Karpas-422 (cell line): ENCODE measurements at places on chromosomes 2 and 18.

GRCh38 chr2:27264753-27265535 lies 2.1 kb upstream of the SLC30A3 start:
- peak; percentile 58 for DNase-seq

GRCh38 chr2:110994250-110994961 lies 126.3 kb upstream of the BCL2L11 start:
- DNase-seq, result peak; percentile 76

GRCh38 chr2:12504443-12504842 lies 212.3 kb upstream of the TRIB2 start:
- no peak for DNase-seq

DNA sequence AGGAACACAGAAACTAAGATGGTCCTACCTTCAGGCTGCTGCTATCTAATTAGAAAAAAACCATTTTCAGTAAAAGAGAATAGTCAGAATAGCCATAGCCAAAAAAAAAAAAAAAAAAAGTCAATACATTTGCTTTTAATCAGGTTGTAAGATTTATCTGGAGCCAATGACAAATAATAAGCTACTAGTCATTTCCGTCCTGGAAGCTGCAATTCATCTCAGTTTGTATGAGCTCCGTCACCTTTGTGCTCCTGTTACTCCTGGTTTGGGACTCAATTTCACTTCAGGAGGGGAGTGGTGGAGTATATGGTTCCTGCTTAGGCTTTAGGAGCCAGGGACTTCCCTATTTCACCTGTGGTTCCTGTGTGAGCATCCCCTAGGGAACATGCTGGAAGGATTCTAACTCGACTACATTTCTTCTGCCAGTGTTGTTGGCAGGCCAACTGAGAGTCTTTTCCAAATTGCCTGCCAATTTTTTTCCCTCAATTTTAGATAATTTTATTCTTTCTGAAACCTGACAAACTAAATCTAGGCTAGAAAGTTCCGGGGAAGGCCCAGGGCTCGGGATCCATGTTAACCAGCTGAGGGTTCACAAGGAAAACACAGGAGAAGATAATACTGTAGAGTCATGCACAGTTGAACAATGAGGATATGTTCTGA lies 481.8 kb downstream of the DLGAP1 start:
- DNase-seq, result no peak

DNA sequence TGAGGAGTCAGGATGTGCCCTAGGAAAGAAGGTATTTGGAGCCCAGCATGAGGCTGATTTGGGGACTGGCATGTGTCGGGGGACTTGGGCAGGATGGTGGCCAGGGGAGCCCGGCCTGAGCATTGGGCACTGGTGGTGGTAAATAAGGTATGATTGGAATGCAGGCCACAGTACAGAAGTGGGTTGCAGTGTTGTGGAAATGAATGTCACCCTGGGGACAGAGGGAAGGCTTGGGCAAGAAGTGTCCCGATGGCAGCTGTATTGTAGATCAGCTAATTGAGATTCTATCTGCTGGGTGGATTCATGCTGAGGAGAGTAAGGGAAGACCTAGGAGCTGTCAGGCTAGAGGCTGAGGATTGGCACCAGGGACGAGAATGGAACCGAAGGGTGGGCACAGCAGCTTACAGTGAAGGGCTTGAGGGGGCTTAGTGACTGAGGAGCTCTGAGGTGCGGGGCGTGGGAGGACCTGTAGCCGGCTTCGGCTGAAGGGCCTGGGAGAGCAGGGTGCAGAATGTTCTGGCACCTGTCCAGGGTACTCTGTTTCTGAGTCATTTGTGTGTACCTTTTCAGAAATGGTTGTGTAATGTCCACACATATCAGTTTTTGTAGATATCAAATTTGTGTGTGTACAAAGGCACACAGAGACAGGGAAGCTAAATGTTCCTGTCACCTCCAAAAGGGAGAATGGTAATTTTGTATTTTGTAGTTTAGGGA lies 170.2 kb downstream of the PRKCE start:
- no peak for DNase-seq

- no peak for DNase-seq
Observed at GRCh38 chr2:15780234-15780633, 160.1 kb upstream of the MYCN start.

DNA sequence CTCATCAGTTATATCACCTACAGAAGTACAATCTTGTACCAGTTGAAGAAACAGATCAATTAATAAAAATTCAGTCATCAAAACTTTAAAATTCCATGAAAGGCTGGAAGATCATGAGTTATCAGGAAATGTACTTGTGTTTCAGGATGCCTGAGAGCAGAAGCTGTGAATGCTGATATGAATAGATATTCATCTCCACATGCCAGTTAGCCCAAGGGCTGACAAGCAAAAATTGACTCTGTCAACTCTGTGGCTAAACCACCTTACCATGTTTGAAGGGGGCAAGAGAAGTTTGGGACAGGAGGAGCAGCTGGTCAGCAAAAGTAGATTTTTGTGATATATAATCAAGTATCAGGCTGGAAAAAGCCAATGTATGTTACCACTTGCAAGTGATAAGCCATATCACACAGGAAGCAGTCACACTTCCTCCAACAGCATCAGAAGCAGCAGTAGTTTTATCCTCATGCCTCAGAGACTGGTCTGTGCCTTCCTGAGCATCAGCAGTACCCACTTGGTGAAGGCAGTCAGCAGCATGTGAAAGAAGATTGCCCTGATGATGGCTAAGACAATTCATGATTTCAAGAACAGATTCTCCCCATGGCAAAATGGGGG lies 328.2 kb upstream of the CNTNAP5 start:
- no peak for DNase-seq

GRCh38 chr18:50119296-50119695 lies 75.7 kb downstream of the MYO5B start:
- DNase-seq, result no peak

GRCh38 chr18:54774423-54774822 lies 53.9 kb upstream of the RAB27B start:
- no peak for DNase-seq

DNA sequence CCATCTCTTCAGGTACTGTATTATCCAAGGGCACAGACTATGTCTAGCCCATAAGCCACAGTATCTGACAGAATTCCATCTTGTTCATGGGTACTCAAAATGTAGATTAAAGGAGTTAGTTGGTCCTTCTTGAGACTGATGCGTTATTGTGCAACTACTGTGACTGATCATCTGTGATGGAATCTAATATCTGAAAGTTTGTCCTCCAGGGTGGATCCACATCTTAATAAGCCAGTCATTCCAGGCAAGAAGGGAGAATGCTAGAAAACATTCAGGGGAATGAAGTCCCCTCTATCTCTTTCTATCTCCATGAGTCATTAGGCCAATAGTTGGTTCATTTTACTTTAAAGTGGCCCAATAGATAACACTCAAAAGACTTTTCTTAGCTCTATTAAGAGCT lies 252.6 kb downstream of the EXOC6B start:
- no peak for DNase-seq

DNA sequence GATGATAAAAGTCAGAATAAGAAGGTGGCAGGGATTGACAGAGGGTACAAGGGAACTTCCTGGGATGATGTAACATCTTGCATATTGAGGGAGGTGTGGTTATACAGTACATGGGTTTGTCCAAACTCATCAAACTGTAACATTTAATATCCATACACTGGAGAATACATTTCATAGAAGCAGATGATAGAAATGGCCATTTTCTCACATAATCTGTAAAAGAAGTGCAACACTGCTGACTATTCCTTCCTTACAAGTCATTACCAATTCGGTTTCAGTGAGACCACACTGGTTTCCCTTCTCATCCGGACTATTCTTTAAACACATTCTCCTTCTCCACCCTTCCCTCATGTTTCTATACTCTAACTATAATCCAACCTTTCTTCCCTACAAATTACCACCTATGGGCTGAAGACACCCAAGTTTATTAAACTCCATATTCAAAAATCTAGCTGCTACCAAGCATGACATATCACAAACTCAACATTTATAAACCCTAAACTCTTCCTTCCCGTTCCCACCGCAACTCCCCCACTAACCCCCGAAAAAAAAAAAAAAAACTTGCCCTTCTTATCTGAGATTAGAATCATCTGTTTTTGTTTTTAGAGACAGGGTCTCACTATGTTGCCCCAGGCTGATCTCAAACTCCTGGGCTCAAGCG lies 1.6 kb downstream of the COX7A2L start:
- DNase-seq, result no peak

- DNase-seq, result no peak
Observed at GRCh38 chr2:232349546-232349945, 29.0 kb upstream of the ALPP start.

DNA sequence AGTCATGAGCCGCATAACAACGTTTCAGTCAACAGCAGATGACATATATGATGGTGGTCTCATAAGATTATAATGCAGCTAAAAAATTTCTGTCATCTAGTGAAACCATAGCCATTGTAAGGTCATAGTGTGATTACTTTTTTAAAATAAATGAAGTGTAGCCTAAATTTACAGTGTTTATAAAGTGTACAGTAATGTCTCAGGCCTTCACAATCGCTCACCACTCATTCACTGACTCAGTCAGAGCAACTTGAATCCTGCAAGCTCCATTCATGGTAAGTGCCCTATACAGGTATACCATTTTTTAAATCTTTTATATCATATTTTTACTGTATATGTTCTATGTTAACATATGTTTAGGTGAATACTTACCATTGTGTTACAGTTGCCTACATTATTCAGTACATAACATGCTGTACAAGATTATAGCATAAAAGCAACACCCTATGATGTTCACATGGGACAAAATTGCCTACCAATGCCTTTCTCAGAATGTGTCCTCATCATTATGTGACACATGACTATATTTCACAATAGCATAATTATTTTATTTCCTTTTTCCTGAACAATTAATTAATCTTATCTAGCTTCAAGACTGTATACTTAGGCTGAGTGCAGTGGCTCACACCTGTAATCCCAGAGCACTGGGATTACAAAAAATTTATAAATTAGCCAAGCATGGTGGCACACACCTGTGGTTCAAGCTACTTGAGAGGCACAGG lies 1115.9 kb upstream of the ZEB2 start:
- DNase-seq, result no peak

- DNase-seq, result no peak
Observed at GRCh38 chr2:217953531-217953932, 49.3 kb downstream of the TNS1 start.

DNA sequence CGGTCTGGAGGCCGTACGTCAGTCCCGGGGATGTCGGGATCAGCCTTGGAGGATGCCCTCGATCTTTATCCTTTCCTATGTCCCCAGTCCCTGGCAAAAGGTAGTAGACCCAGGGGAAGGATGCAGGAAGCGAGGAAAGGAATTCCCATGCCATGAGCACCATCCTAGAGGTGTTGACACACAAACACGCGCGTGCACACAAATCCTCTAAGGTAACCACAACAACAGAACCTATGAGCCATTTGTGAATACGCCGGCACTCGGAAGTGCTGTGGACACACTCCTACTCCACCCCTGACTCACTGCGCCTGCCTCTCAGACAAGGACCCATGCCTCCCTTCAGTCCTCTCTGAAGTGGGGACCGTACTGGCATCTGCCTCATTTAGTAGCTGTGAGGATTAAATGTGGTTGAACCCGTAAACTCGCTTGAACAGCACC lies 11.3 kb upstream of the MLPH start:
- no peak for DNase-seq

- no peak for DNase-seq
Observed at GRCh38 chr2:26438526-26438925, 36.8 kb downstream of the DRC1 start.

GRCh38 chr18:58537272-58538038 lies 91.4 kb downstream of the ALPK2 start:
- no peak for DNase-seq

DNA sequence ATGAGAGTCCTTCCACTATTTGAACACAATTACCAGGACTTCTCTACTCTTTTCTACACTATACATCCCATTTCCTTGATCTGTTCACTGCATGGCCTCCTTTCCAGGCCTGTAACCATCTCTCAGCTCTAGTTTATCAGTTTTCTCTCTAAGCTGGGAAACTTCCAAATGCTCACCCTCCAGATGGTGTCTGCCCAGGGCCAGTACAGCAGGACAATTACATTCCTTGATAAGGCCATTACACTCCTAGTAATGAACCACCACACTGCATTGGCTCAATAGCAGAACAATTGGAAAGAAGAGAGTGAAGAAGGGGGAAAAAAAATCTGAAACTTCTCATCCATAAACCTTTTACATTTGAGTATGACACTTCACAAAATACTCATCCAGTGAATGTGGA lies 359.1 kb downstream of the ALK start:
- no peak for DNase-seq

- no peak for DNase-seq
Observed at GRCh38 chr2:190107409-190107808, 44.9 kb upstream of the MSTN start.

DNA sequence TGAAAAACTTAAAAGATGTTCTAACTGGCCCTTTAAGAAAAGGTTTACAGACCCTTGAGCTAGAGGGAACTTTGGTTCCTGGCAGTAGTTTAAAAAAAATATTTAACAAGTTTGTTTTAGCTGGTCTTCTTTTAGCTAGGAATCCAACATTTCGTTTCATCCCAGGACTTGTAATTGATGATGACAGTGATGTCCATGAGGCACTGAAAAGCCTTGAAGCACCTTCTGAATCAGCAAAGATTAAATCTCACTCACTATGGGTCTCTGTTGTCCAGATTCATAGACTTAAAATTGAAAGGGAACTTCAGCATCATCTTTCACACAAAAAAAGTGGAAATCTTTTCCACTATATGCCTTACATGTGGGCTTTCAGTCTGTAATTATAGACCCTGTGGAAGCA lies 102.9 kb upstream of the ETAA1 start:
- DNase-seq, result no peak

DNA sequence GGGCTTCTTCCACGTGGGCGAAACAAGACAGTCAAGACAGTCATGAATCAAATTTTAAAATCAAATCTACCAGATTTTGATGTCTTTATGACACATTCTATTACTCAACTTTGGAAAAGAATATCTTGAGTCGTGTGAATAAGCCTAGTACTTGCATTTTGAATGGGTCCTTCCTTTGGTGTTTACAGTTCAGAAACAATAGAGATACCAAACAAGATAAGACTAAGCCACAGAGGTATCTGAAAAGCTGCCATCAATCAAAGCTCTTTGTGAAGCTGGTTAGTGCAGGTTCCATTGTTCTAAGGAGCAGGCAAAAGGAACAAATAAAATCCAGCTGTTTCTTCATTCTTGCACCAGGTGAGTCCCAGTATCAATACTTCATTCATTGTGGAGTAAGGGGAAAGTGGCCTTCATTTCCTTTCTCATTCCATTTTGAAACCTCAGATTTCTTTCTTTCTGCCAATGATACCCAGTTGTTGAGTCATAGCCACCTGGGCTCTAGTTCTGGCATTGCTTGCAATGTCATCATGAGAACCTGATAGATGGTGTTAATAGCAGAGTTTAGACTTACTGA lies 151.7 kb upstream of the L3MBTL4 start:
- DNase-seq, result no peak
